NCI-H1417 treated with DMSO at 0.1 percent for 48 hours (cell line): ENCODE measurements at places on chromosomes 11 and 22.

DNA sequence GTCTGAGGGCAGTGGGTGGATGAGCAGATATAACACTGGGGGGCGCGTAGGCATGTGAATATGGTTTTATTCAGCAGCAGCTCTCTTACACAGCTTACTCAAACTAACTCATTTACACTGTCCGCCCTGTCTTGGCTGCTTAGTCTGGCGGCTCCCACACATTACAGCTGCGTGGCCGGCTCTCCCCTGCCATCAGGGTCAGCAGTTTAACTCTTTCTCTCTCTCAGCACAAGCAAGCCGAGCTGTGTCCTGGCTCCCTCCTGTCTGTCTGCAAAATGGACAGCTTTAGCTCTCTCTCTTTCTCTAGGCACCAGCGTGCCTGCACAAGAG is 1310.1 kb upstream of the RAG2 start:
- no peak for DNase-seq

GRCh38 chr22:38845004-38845740 is 1.3 kb upstream of the NPTXR start:
- DNase-seq: no peak

DNA sequence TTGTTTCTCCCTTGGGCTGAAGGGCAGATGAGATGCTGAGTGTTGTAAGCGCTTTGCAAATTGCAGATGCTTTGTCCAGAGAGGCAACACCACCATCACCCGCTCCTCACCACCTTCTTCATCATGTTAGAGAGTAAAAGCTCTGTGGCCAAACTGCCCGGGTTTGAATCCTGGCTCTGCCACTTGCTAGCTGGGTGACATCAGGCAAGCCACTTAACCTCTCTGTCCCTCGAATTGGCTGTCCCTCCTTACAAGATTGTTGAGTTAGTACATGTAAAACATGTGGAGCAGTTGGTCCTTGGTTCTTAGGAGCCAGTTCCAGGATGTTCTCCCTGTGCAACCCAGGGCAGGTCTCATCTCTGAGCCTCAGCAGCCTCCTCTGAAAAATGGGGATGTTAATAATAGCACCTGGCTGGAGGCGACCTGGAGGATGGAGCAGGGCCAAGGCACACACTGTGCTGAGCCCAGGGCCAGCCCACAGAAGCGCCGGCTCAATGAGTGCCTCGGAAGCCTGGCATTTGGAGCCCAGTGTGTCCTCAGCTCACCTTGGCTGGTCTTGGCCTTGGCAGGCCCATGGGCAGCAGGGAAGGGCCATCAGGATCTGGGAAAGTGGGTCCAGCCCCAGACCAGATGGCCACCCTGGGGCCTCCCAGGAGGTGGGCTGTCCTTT is 10.5 kb downstream of the C11orf86 start:
- no peak for DNase-seq

DNA sequence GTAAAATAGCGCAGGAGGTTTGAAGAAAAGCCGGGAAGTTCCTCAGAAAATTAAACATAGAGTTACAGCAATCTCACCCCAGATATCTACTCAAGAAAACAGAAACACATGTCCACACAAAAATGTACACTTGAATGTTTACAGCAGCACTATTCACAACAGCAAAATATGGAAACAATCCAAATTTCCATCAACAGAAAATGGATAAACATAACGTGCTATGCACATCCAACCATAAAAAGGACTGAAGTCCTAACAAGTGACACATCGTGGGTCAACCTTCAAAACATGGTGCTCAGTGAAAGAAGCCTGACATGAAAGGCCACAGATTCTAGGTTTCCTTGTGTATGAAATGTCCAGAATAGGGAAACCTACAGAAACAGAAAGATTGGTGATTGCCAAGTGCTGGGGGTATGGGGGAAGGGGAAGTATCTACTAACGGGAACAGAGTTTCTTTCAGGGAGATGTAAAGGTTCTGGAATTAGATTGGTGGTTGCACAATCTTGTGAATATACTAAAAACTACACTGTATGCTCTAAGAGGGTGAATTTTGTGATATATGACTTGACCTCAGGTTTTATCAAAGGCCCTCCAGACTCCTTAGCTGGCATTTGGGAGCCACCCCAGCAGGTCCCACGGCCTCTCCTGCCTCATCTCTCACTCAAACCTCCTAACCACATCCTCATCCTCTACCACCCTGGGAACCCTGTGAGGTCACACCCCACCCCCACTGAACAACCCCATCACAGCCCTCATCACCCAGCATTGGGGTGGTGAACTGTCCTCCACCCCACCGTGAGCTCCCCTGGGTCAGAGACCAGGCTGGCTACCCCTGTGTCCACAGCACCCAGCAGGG is 69.2 kb upstream of the PRR5 start:
- DNase-seq: no peak

DNA sequence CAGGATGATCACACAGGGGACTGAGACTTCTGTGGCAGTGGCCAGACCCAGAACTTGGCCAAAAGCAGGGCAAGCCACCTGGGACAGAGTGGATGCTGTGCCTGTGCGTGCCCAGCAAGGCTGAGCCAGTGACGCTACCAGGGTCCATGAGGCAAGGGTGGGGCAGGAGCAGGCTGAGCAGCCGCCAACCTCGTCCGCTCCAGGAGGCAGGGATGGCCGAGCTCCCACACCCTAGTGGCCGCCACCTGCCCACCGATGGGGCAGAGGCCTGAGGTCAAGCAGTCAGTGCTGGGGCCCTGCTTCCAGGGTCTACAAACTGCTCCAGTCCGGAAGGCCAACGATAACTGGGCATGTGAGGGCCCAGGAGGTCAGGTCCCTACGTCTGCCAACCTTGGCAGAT is 7.3 kb downstream of the KRTAP5-9 start:
- DNase-seq: no peak

GRCh38 chr11:122717264-122717867 is 61.8 kb downstream of the UBASH3B start:
- no peak for DNase-seq

GRCh38 chr11:114314096-114314495 is 17.9 kb downstream of the NNMT start:
- no peak for DNase-seq

DNA sequence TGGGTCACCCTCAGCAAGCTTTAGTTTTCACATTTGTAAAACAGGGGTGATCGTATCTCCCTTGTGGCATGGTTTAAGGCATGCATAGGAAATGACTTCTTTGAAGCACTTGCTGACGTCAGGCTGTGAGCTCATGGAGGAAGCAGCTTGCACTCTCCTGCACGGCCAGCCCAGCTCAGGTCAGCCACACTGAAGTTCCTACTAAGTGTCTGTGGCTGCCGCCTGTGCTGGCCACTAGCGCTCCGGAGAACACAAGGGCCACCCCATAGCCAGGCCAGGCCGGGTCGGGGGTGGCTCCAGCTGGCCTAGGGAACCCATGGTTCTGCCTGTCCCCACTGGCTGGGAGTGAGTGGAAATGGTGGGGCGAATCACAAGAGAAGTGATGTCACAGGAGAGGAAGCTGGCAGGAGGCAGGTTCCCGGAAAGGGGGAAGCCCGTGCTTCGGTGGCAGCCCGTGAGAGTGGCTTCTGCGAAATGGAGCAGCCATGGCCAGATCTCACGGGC is 28.2 kb downstream of the KCTD17 start:
- no peak for DNase-seq

DNA sequence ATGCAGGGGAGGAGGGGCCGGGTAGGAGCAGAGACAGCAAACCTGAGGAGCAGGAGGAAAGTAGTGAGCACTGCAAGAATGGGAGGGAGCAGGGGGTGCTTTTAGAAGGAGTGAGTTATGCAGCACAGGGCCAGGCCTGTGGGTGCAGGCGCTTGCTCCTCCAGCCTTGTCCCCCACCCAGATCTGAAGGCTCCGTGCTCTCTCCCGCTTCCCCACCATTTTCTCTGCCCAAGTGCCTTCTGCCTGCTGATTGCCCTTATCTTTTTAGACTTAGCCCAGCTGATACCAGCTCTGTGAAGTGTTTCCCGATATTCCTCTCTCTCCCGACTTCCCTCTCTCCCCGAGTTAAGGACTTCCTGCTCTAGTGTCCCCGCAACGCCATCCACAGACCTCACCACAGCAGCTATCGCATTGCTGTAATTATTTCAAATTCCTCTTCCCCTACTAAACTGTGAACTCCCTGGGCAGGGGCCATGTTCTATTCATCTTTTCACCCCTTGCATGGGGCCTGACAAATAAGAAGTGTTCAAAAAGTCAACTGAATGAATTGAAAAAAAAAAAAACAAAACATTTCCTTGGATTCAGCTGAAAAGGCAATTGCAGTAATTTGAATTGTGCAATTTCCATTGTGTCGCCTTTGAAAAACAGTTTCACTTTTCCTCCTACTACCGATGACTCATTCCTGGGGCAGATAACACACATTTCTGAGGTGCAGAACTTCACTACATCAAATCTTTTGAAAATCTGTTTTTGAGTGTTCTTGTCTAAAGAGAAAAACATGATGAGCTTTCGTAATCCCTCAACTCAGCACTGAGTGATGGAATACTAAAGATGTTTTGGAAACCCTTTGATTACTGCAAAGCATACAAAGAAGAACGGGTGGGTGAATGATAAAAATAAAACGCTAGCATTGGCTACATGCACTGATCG is 69.7 kb upstream of the BMAL1 start:
- DNase-seq: no peak

- DNase-seq: peak; percentile 49
Measured at GRCh38 chr11:35061516-35062440, 77.2 kb upstream of the CD44 start.

GRCh38 chr22:32728291-32728690 is 73.2 kb upstream of the TIMP3 start:
- no peak for DNase-seq

DNA sequence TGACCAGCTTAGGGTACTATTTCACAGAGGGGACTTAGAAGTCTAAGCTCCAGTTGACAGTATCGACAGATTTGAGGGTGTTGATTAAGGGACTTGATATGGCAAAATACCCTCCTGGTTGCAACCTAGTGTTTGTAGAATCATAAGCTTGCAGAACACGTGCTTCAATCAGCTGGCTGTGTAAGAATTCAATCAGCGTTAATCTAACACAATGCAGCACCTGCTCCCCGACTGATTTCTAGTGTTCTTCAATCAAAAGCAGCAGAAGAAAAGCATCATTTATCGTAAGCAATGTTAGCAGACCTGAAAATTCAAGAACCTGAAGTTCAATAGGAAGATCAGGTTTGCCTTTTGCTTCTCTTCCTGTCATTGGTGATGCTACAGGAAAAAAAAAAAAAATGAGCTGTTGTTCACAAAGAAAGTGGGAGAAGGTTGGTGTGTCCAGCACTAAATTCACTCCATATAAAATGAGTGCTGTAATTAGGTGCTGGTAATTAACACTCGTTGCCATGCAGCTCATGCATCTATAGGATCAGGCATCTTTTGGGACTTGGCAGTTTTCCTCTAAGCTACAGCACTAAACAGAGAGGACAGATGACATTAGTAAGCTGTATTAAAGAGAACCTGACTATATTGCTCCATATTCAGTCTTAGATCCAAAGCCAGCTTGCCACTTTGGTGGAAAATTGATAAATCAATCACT is 840.3 kb downstream of the OPCML start:
- DNase-seq: no peak

DNA sequence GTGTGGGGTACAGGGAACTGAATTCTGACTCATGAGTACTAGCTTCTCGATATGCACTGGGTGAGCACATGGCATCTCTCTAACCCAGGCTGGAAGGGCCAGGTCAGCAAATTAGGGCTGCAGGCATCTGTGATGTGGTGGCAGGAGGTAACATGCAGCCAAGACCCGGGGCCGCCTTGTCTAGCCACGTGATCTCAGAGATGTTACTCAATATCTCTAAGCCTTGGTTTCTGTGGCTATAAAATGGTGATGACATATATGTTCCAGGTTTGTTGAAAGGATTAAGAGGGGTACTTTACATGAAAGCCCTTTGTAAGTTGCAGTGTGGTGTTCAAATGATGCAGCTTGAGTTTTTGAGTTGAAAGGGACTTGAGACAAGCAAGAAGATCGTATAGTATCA is 3.2 kb downstream of the ST14 start:
- DNase-seq: no peak

GRCh38 chr11:128789497-128790150 is 77.5 kb downstream of the KCNJ1 start:
- DNase-seq: no peak

- no peak for DNase-seq
Measured at GRCh38 chr11:20368438-20368837, 4.9 kb downstream of the HTATIP2 start.

GRCh38 chr11:134541355-134541754 is 129.3 kb upstream of the B3GAT1 start:
- no peak for DNase-seq

DNA sequence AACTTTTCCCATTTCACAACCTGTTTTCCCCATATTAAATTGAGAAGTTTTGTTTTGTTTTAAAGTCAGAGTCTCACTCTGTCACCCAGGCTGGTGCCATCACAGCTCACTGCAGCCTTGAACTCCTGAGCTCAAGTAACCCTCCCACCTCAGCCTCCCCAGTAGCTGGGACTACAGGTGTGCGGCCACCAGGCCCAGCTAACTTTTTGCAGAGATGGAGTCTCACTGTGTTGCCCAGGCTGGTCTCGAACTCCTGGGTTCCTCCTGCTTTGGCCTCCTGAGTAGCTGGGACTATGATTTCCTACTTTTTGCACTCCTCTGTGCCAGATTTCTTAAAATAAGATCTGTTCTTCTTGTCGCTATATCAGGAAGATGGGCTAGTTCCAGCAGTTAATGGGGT is 44.9 kb downstream of the GNB1L start:
- no peak for DNase-seq

- no peak for DNase-seq
Measured at GRCh38 chr11:8213376-8213775, 44.6 kb upstream of the RIC3 start.

DNA sequence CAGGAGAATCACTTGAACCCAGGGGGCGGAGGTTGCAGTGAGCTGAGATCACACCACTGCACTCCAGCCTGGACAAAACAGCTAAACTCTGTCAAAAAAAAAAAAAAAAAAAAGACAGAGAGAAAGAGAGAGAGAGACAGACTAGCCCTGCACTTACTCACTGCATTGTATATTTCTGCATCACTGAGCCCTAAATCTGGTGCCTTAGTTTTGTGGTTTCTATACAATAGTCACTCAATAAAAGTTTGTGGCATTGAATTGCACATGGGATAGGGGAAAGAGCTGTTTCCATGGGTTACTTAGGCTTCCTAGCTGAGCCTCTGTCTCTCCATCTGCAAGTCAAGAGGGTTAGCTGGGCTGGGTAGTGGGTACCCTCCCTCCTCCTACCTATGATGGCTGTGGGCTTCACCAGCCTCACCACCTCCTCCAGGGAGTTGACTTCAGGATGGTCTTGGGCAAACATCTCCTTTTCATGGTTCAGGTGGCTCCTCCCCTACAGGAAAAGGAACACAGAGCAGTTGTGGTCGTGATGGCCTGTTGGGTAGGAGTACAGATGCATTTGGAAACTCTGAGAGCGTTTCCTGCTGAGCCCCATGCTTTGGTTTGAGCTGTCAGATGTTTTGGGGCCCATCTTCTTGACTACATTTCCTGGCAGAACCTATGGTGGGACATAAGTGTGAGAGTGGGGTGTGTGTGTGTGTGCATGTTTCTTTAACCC is 73.2 kb downstream of the CCDC81 start:
- no peak for DNase-seq
